ENCODE measurements at places on chromosomes 2 and 18. TPM values are rescaled to one million over a fixed set of nuclear protein-coding genes. Genes with fewer than 3 reads are reported as not detected.

DNA sequence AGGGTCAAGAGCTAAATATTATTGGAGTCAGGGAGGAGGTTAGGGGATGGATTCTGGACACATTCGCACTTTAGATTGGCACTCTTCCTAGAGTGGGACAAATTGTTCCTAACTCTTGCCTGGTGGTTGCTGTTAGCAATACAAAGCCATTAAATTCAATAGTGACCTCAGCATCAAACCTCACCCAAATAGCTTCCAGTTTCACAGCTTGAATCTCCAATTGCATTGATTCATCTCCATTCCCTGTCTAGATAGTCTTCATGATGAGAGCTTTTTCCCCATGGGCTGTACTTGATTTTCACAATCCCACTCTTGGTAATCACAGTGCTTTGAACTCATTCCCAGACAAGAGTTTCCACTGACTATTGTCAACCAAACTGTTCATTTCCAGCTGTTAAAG, 585.9 kb upstream of the SYT4 start:
- DNase-seq: no peak

GRCh38 chr18:25510096-25510495, 158.1 kb upstream of the ZNF521 start:
- DNase-seq: no peak

DNA sequence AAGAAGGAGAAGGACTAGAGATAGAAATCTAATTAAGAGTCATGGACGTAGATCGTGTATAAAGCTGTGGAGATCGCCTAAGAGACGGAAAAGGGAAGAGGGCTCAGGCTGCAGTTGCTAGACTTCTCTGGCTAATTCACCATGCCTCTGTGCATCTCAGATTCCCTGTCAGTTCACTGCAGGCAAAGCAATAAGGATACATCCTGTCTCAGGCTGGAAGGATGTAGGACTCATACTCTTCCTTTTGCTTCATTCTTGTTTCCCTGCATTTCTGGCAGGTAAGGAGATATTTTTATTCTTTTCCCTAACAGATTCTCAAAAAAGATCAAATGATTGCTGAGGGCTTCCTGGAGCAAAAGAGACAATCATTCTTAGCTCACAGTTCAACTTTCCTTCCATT, 112.5 kb downstream of the AP1S3 start:
- peak; percentile 48 for DNase-seq

- peak; percentile 15 for DNase-seq
Measured at GRCh38 chr2:85999061-85999831, 106.4 kb downstream of the POLR1A start.

Gene TUBA4B
- not detected for total RNA-seq
